ENCODE measurements at places on chromosomes 2 and 18.

DNA sequence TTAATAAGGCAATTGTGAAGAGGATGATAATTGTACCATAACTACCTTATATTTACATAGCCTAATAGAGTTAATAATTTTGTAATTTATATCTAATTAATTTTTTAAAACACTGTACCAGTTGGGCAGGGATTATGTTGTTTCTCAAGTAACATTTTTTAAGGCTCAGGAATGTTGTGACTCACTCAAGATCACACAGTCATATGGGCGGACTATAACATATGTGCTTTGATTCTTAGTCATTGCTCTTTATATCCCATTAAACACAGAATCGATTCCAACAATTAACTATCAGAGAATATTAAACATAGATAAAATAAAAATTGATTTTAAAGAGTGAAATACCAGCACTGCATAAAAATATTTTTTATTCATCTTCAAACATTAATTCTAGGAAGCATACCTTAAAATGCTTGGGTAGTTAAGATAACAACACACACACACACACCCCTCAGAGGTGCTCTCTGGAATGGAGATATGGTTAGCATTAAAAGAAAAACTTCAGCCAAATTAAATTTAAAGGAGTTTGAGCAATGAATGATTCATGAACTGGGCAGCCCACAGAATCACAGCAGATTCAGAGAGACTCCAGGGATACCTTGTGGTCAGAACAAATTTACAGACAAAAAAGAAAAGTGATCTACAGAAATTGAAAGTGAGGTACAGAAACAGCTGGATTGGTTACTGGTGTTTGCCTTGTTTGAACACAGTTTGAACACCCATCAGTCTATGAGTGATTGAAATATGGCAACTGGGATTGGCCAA lies 869.4 kb upstream of the ID2 start:
- DNase-seq: no peak

- DNase-seq: no peak
Observed at GRCh38 chr2:85459771-85460170, 41.3 kb downstream of the SH2D6 start.

DNA sequence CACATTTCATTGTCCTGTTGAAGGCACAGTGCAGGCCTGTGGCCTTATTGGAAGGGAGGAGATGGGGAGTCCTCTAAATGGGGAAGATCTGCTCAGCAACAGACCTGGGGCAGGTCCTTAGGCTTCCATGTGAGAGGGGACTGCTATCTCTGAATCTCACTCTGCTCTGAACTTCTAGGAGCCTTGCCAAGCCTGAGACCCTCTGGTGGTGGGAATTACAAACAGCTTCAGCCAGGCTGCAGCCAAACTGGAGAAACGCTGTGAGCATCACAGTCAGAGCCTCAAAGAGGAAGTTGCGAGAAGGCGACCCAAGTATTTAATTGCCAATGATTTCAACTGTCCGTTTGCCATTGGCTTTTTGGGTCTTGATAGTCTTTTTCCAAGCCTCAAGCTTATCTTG lies 66.8 kb upstream of the MC2R start:
- no peak for DNase-seq

DNA sequence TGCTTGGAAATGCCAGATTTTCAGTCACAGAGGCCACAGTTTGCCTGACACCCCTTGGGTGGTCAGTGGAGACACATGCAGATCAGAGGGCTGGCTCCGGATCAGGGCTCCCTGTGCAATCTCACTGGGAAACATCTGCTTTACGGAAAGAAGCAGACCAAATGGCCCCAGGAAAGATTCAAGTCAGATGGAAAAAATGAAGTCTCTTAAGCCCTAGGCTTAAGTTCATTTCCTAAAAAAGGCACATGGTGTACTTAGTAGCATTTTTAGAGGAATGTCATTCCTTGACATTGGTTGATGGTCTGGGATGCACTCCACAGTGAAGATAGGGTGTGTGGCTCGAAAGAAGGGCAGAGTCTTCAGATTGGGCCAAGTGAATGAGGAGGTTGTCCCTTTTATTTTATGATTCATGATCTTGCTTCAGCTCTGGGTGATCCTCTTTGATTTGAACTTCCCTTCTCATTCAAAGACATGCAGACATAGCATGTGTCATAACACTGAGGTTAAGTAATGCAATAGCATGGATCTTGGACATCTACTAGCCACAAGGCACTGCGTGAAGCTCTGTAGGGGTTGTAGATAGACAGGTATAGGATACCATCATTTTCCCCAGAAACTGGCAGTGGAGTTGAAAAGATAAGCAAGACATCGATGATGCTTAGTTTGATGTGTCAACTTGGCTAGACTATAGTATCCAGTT lies 56.5 kb downstream of the KCNE4 start:
- no peak for DNase-seq

All from thyroid gland (tissue), 4 donors.